ENCODE measurements at places on chromosomes 3 and 15.

DNA sequence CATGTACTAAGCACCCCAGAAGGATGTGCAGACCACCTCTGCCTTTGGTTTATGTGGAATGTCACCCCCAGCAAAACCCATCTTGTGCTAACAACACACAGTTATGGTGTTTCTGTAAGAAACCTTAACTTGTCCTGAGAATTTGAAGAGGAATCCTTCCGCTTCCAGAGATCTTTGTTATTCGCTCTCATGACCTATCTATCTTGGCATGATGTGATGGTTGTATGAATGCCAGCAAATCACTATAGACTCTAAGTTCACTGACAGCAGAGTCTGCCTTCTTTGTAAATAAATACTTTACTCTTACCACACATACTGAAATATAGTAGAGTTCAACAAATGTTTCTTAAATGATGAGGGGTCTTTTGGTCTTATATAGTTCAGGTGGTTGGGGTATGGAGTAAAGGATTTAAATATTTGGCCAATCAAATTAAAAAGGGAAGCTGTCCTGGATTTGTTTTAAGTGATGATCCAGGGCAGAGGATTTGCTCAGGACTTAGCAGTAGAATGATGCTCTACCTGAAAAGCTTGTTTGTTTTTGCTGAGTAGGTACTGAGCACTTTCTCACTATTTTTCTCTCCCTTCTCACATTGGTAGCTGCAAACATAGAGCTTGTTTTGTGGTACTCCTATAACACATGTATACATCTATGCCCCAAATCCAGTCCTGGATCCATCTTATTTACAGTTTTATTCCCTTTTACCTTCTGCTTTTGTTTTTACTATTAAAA, 27.9 kb upstream of the RTP1 start:
- DNase-seq = no peak

GRCh38 chr3:32401556-32402081, 10.0 kb downstream of the CMTM7 start:
- DNase-seq = no peak

DNA sequence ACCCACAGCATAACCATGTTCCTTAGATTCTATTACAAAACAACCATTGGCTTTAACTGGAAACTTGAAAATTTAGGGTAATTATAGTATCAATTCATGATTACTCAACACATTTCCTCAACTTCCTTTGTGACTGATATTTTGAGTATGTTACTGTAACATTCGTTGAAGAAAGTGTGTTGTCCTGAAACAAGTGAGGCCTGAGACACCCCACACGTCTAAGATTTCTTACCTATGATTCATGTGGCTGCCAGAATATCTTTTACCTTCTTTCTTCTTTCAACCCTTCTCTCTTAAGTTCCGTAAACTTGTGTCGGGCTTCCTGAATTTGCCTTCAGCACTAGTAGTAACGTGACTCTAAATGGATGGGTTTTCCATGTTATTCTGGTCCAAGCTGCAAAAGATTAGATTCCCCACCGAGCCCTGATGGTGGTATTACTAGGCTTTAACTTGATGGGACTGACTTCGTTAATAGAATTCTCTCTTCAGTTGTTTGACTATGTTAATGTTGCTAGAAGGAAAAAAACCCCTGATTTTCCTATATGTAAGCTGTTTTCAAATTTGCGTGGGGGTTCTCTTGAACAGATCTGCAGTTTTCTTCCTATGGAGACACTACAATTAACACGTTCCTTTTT, 296.0 kb upstream of the ICE2 start:
- no peak for DNase-seq

DNA sequence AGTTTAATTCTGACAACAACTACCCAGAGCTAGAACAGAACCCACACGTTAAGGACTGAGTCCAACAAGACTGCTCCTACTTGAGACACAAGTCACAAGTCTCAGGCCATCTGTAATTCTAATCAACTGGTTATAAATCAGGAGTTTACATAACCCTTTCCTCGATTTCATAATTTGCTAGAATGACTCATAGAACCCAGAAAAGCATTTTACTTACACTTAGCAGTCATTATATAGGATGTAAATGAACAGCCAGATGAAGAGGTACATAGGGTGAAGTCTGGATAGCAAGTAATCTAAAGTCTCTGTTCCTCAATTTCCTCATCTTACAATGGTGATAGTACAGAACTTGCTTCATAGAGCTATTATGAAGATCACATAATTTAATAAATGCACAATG, 1018.2 kb downstream of the DIPK2A start:
- no peak for DNase-seq

- no peak for DNase-seq
Measured at GRCh38 chr3:106006571-106006970, 137.8 kb upstream of the CBLB start.

DNA sequence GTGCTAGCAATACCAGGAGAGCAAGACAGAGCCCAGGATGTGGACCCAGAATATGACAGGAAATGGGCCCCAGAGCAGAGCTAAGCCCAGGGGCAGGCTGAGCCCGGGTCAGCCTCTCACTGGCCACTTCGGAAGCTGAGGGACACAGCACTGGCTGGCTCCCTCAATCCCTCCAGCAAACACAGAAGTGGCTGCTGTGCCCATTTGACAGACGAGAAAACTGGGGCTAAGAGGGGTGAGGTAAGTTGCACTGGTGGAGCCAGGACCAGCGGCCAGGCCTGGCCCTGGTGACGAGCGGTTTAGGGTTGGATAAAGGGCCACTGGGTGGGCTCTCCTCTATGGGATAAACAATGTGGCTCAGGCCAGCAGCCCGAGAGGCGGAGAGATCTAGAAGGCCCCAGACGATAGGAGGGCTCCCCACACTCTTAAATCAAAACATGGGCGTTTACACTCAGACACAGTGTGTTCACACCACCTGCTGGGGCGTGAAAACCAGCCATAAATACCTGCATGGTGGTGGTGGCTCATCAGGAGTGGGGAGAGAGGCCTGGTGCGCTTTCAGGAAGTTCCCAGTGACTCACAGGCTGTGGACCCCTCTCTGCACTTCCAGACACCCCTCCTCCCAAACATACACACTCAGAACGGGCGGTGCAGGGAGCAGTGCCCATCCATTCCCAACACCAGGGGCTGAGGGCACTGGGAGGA, 12.0 kb upstream of the LINGO1 start:
- DNase-seq = no peak

GRCh38 chr3:40961104-40961857, 238.0 kb upstream of the CTNNB1 start:
- no peak for DNase-seq

- DNase-seq = no peak
Measured at GRCh38 chr3:188686324-188686723, 485.4 kb upstream of the TPRG1 start.

GRCh38 chr3:94225148-94225865, 162.4 kb downstream of the NSUN3 start:
- no peak for DNase-seq

DNA sequence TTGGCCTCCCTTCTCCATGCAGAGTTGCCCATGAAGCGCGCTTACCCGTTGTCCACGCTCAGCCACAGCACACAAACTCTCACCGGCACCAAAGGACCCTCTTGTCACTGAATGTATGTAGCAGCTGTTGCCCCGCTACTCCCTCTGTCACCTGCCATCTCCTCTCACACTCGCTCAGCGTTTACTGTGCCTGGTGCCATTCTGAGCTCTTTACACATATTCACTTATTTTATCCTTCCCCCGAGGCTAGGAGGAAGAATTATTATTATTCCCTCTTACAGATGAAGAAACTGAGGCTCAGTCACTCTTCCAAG, 41.7 kb upstream of the PRR23E start:
- no peak for DNase-seq

DNA sequence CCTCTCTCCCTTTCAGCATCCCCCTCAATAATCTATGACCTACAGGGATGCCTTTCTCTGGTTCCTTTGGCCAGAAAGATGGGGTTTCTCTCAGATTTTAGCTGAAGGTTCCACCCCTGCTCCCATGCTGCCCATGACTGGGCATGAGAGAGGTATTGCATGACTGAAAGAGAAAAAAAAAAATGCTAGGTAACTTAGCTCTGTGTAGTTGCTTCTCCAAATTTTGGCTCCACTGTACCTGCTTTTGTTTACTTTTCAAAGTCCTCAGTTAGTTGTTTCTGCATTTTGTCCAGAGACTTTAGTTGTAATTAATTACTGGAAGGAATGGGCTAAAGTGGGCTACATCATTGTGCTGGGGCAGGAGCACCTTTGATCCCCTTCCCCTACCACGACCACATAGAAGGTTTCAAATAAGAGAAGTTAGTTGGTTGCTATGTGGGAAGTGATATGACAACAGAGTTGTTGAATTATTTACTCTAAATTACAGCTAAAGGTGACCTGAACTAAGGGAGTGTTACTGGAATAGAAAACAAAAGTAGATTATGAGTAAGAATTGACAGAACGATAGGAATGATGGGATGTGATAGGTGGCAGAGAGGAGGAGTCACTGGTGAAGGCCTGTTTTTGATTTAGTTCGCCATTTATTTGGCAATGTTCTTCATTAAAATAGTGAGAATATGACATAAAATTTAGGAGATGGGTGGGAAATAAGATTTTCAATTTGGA, 605.4 kb upstream of the NR2F2 start:
- no peak for DNase-seq

DNA sequence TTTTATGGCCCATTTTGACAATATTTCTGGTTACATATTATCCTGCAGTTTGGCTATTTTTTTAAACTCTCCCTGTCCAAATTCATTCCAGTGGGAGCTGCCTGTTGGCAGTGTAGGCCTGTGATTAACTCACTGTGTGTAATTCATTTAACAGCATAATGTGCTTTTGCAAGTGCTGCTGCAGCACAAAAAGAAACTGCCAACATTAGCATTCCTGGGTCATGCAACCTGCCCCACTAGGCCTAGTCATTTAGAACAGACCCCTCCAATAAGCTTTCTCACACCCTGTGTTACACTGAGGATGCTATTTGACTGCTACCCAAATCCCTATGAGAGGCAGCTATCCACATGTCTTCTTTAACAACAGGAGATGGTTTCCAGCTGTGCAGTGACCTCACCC, 251.2 kb upstream of the UBE2E2 start:
- no peak for DNase-seq

DNA sequence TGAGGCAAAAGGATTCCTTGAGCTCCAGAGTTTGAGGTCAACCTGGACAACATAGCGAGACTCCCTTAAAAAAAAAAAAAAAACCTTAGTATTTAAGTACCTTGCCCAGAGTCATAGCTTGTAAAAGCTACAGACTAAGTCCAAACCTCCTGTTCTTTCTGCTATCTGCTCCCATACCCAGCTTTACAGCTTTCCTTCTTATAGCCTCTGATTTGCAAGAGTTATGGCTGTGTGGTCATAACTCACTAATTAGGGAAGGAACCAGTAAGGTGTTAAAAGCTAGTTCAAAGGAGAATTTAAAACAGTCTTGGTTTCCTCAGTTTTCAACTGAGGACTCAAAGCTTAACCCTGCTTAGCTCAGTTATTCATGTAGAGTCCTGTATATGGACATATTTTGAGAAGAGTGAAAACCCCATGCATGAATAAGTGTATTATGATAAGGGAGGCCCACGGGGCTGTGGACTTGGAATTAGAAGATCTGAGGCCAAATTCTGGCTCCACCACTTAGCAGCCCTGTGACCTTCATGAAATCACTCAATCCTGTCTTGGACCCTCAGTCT, 135.5 kb upstream of the SMAD3 start:
- no peak for DNase-seq

GRCh38 chr15:72722071-72722696, 36.2 kb downstream of the BBS4 start:
- peak; percentile 30 for DNase-seq

DNA sequence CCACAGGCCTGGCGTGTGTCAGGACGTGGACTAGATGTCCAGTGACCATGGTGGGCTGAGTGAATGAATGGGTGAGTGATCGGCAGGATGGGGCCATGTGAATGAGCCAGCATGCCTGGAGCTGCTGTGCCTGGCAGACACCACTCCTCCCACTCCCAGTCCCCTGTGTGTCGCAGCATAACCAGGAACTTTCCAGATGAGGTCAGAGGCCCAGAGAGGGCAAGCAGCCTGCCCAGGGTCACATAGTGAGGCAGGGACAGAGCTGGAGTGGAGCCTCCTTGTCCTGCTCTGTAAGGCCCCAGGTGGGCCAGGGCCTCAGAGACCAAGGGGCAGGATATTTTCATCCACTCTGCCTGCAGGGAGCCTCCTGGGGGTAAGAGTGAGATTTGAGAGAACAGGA, 6.4 kb downstream of the IQSEC1 start:
- DNase-seq = no peak

DNA sequence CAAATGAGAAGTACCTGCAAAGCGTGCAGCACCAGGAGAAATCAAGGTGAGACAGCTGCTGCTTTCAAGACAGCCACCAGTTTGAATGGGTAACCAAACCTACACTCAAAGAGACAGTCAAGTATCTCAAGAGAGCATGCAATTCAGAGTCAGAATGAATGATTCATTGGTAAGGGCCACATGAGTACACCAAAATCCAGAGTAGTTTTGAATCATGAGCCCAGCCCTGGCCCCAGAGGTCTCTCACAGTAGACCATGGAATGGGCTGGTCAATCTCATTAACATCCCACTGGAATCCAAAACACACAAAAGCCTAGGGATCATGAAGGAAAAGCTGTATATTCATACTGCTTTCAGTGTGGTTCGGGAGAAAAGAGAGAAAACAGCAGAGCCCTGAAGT, 242.8 kb downstream of the TBL1XR1 start:
- no peak for DNase-seq

- no peak for DNase-seq
Measured at GRCh38 chr3:186759231-186759930, 24.0 kb upstream of the EIF4A2 start.

DNA sequence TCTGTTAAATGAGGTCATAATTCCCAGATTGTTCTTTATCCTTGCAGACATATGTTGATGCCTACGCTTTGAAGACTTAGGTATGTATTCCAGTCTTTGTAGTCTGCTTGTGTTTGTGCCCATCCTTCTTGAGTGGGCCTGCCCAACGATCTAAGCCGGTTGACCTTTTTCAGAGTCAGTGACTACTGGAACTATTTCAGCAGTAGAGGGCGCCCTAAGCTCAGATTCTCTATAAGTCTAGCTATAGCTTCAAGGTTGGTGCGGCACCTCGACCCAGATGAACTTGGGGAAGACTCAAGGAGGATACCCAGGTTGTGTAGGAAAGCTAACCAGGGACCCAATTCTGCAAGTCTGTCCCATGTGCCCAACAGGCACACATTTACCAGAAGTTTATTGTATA, 228.8 kb upstream of the PPP2R3A start:
- DNase-seq = no peak

DNA sequence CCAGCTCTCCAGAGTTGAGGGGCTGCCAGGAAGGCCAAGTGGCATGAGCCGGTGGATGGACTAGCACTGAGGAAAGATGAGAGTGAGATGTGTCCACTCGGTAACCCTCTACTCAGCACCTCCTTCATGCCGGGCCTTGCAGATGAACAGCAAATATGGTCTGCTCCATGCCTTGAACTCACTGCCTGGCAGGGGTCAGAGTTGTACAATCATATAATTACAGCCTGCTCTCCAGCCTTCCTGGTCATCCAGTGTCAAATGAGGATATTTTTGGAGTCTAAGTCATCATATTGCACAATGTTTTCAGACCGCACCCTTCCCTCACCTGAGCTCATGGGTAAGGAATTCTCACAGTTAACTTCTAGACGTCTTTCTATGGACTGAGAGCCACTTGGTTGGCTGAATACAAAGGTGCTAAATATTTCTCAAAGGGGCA, 4.9 kb downstream of the MGLL start:
- DNase-seq = no peak

Data from stimulated activated CD8-positive, alpha-beta memory T cell treated with anti-CD3 and anti-CD28 coated beads, Interleukin-15, amount 100 ng/mL, for 24 hours (primary cell).